ENCODE measurements at places on chromosomes 2 and 18.

GRCh38 chr2:86140969-86141392 lies 34.9 kb downstream of the PTCD3 start:
- no peak for DNase-seq

GRCh38 chr2:241592126-241592845 lies 33.7 kb downstream of the BOK start:
- no peak for DNase-seq

- no peak for DNase-seq
Measured at GRCh38 chr2:212923393-212923792, 228.0 kb downstream of the IKZF2 start.

DNA sequence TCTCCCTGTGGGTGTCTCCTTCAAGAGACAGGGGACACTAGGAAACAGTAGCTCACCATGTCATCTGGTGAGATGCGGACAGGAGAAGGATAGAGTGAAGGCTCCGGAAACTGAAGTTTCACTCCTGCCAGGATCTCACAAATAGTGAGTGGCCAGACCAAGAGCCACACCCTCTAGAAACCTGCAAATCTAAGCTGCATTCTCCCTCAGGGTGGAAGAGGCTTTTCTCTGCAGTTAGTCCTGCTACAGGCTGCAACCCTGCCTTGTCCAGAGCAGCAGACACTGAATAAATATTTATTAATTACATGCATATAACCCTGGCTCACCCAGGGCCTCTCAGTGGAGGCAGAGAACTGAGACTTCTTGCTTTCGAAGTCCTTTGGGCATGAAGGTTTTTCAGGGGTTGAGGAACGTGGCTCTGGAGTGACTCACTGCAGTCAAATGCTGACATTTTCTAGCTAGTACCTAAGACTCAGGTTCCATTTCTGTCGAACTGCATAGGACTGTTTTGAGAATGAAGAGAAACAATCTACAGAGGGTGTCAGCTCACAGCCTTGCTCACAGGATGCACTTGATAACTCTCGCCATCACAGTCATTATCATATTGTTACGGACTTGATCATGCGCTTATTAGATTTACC lies 87.3 kb downstream of the ACTR2 start:
- no peak for DNase-seq

- no peak for DNase-seq
Measured at GRCh38 chr18:48374423-48375149, 34.6 kb downstream of the ZBTB7C start.

GRCh38 chr2:102044235-102044896 lies 52.6 kb downstream of the IL1R2 start:
- DNase-seq, result no peak

- DNase-seq, result no peak
Measured at GRCh38 chr2:238973038-238973739, 125.3 kb downstream of the TWIST2 start.

DNA sequence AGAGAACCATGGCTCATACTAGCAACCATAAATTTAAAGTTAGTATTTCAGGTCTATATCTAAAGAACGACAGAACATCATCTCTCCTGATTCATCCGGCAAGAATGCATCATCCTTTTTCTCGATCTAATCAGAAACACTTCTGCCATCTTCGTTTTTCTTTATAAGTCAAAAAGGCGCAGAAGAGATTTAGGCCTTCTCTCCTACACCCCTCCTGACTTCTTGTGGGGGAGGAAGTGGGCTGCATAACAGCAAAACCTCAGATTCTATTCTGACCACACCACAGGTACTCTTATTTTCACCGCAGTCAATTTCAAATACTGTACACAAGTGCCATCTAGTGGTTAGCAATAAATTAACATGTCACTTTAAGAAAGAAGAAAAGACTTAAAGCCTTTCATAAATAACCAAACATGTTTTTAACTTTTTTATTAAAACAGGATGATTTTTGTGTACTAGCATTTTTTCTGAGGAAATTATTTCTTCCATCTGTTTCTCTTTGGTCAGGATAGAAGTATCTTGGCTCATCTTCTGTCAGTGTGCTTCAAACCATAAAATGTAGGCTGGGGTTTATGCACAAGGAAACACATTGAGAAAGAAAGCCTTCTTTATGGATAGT lies 48.4 kb upstream of the PIK3C3 start:
- no peak for DNase-seq

GRCh38 chr2:99726691-99727090 lies 236.9 kb upstream of the REV1 start:
- DNase-seq, result no peak

DNA sequence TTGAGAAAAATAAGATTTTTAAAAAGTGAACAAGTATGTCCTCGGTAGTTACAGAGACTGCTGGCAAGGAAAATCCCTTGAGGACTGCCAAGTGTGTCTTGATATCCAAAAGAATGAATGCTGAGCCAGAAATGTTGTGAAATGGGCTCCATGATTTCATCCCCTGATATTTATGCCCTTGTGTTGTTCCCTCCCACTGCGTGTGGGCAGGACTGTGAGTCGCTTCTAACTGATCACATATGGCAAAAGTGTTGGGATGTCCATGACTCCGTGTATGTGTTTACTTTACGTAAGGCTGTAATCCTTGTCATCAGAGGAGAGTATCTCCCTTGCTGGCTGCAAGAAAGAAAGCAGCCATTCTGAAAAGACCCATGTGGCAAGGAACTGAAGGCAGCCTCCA lies 285.1 kb downstream of the SS18 start:
- DNase-seq, result no peak

GRCh38 chr2:55901941-55902340 lies 21.6 kb downstream of the EFEMP1 start:
- DNase-seq, result no peak

DNA sequence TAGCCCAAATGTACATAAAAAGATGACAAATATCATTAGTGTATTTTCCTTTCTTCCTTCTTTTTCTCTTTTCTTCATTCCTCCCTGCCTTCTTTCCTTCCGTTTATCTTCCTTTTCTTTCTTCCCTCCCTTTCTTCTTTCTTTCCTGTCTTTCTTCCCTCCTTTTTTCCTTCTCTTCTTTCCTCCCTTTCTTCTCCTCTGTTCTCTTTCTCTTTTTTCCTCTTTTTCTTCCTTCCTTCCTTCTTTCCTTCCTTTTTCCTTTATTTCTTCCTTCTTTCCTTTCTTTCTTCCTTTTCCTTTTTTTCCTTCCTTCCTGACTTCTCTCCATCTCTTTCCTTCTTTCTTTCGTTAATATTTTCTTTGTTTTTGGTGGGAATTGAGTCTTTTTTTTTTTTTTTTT lies 256.9 kb upstream of the CNTNAP5 start:
- DNase-seq, result no peak

- no peak for DNase-seq
Measured at GRCh38 chr2:159456500-159457426, 159.6 kb downstream of the BAZ2B start.

DNA sequence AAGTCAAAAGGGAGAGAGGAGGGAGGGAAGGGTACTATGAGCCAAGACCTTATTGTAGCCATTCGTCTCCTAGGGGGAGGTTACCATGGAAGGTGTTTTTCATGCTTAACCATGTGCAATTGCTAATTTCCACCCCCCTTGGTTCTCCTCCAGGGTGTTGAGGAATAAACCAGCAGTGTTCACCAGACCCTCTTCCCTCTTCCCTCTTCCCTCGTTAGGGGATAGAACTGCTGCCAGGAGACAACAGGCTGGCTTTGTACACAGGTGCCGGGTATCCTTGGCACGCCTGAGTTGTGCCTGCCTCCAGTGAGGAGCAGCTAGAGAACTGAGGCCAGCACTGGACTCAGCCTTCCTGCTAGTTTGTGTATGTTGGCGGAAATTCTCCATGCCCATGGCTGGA lies 41.1 kb upstream of the ARL5A start:
- DNase-seq, result no peak

DNA sequence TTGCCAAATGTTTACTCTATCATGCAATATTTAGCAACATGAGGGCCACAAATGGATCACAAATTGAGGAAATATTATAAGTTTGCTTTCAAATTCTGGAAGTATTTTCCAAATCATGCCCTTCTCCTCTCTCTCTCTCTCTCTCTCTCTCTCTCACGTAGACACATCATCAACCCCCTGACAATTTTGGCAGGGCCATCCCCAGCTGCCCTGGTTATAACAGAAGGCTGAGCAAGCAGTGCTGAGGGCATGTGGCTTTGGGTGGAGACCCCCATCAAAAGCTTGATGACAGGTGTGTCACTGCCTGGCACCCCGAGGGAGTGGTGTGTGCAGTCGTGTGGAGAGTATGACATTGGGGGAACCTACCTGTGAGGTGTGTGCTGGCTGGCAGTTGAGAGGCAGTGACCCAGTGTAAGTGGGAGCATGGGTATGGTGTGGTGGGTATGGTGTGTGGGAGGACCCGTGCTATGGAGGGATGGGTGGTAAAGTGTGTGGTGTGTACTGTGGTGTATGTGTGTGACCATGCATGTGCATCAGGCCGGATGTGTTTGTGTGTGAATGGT lies 224.5 kb downstream of the TTC32 start:
- DNase-seq, result no peak
